Activated CD8-positive, alpha-beta memory T cell treated with anti-CD3 and anti-CD28 coated beads for 4 hours (primary cell): ENCODE measurements at places on chromosomes 6 and 20.

DNA sequence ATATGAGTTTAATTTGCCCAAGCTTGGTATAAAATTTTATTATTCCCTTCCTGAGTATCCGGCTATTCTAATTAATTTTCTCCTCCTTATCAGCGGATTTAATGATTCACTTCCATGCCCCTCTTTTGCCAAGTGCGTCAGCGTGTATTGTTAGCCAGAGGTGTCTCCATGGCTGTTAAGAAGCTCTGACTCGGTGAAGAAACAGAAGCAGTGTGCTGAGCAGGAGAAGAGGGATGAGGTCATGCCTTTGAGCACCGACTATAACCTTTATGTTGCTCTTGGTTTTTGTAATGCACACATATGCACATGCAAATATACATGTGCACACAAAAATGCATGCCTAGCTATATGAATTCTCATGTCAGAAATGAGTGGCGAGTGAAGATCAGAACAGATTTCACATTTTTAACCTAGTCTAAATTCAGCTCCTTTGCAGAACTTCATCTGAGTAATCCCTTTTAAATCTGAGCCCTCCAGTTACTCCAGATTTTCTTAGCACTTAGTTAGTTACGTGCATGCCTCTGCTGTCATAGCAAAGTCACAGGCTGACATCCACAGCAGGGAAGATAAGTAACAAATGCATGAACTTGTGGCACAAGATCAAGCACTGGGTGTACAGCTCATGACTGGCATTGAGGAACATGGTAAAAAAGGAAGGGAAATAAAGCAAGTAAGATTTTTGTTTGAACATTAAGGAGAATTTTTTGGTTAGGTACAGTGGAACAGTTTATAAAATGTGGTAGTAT lies 24.3 kb downstream of the HTR1E start:
- DNase-seq, result no peak

DNA sequence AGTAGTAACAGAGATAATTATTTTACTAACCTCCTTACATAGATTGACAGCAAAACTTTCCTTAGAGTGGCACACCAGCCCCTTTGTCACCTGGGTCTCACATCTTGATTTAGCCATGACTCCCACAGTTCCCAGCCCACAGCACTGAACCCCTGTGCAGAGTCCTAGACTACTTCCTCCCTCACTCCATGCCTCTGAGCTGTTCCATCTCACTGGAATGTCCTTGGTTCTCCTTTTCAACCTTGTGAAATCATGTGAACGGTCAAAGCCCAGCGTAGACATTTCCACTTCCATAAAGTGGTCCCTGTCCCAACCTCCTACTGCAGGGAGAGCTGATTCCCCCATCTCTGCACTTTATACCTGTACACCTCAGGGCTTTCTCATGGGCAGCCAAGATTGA lies 19.7 kb downstream of the CGA start:
- no peak for DNase-seq

DNA sequence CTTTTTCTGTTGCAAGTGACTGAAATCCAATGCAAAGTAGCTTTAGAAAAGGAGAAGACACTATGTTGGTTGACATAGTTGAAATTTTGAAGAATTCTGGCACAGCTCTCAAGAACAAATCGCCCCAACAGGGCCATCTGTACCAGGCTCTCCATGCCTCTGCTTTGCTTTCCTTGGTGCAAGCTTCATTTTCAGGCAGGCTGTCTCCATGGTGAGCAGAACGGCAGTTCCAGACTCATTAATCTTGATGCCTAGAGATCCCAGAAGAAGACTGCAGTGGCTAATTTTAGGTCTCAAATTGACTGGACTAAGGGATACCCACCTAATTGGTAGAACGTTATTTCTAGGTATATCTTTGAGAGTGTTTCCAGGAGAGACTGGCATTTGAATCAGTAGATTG lies 950.7 kb upstream of the FLRT3 start:
- DNase-seq, result no peak

GRCh38 chr6:62283796-62284411 lies 2.1 kb downstream of the KHDRBS2 start:
- no peak for DNase-seq

GRCh38 chr20:56358600-56359211 lies at the start of gene FAM210B:
Gene FAM210B, plus strand, starts transcription at chr20:56358974. Its CDS starts 32 bp downstream, at chr20:56359006.
- DNase-seq, result peak; percentile 64

- DNase-seq, result no peak
Observed at GRCh38 chr20:13294522-13294921, 73.4 kb downstream of the ISM1 start.

GRCh38 chr6:73640179-73640750 lies 13.5 kb downstream of the SLC17A5 start:
- no peak for DNase-seq

DNA sequence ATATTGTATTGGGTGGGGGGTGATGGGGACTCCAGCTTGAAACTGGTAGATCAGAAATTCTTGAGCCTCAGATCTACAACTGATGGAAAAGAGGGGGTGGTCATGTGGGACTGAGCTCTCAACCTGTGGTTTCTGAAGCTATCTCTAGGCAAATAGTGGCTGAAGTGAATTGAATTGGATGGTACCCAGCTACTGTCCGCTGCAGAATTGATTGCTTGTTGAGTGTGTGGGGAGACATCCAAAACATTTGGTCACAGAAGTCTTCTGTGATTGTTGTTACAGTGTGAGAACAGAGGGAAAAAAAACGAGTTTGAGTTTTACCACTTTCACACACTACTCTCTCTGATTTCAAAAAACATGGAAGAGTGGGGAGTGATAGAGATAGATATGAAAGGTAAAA lies 14.8 kb downstream of the CDS2 start:
- DNase-seq, result no peak

GRCh38 chr6:958488-958887 lies 265.5 kb upstream of the EXOC2 start:
- DNase-seq, result no peak

DNA sequence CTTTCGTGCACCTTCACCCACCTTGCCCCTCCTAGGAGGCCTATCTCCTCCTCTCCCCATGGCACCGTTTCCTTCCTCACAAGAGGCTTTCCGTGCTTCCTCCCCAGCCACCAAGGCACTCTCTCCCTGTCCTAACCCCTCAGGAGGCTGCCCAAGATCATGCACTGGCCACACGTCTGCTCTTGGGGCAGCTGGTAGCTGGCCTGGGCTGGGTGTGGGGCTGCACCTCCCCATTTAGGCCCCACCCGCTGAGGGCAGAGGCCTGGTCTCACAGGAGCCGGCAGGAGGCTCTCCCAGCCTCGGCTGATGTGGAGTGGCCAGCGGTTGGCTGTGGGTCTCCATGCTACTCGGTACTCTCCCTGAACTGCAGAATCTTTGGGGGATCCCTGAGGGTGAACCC lies 13.6 kb downstream of the NOL4L start:
- DNase-seq, result no peak

GRCh38 chr20:19540392-19540791 lies 217.7 kb upstream of the RIN2 start:
- no peak for DNase-seq

GRCh38 chr6:44217332-44218143 lies 812 bp downstream of the MYMX start:
- no peak for DNase-seq

GRCh38 chr20:63854069-63854765 lies 7.1 kb upstream of the ABHD16B start:
- DNase-seq, result no peak
